ENCODE measurements at places on chromosomes 2 and 18.

GRCh38 chr2:160920791-160921303 lies 239.4 kb upstream of the TANK start:
- DNase-seq, result no peak

- no peak for DNase-seq
Observed at GRCh38 chr2:236919209-236919608, 166.5 kb upstream of the COPS8 start.

DNA sequence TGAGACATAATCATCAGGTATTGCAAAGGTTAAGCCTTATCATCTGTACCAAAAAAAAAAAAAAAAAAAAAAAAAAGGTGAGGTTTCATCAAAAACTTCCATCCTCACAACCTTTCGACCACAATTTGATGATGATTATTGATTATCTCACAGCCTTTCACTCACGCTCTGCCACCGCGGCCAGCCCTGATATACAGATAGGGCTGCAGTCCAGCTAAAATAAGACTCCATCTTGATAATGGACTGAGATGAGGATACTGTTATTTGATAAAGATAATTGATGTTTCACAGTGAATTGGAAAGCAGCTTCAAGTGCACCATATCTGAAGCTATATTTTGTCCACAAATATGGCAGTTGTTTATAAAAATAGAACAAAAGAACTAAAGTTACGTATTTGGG lies 159.7 kb upstream of the BOD1L2 start:
- DNase-seq, result no peak

GRCh38 chr18:54296062-54296461 lies 26.7 kb downstream of the POLI start:
- no peak for DNase-seq

DNA sequence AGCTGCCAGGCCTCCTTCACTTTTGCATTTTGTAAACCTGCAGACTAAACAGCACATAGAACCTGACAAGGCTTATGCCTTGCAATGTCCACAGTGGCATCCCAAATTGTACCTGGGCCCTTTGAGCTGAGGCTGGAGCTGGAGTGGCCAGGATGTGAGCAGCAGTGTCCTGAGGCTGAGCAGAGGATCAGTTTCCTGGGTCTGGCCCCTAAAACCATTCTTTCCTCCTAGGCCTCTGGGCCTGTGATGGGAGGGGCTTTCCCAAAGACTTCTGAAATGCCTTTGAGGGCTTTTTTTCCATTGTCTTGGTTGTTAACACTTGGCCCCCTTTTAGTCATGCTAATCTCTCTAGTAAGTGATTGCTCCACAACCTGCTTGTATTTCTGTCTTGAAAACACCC lies 32.8 kb downstream of the FSIP2 start:
- DNase-seq, result no peak

DNA sequence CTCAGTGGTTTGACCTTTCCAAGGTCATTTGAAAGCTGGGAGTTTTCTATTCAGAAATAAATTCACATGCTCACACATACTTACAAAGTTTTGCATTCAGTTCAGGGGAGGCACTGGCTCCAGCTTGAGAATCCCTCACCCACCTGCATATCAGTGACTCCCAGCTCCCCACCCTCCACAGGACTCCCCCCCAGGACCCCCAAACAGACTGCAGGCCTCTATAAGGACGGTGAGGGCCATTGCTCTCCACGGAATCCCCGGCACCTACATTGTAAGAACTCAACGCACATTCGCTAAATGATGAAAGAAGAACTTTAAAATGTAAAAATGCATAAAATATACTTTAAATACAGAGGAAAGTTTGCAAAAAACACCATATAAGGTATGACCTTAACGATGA lies 97.2 kb upstream of the TEX51 start:
- DNase-seq, result no peak

GRCh38 chr2:198385326-198385725 lies 580.9 kb downstream of the PLCL1 start:
- DNase-seq, result no peak

- no peak for DNase-seq
Observed at GRCh38 chr2:127418300-127419111, at the start of gene PROC. TSS of gene PROC (plus strand) at chr2:127418427. CDS start at chr2:127419943, 1,516 bp downstream.

- no peak for DNase-seq
Observed at GRCh38 chr18:57175532-57175931, 28.6 kb downstream of the BOD1L2 start.
